ENCODE measurements at places on chromosomes 16 and 17.

- DNase-seq, result no peak
Observed at GRCh38 chr17:43660816-43661493, 767 bp downstream of the MEOX1 start.

- no peak for DNase-seq
Observed at GRCh38 chr16:13503960-13504635, 415.9 kb upstream of the ERCC4 start.

- DNase-seq, result no peak
Observed at GRCh38 chr17:58564243-58564642, 49.8 kb upstream of the MTMR4 start.

GRCh38 chr16:66263168-66263972 is 103.1 kb upstream of the CDH5 start:
- DNase-seq, result no peak

DNA sequence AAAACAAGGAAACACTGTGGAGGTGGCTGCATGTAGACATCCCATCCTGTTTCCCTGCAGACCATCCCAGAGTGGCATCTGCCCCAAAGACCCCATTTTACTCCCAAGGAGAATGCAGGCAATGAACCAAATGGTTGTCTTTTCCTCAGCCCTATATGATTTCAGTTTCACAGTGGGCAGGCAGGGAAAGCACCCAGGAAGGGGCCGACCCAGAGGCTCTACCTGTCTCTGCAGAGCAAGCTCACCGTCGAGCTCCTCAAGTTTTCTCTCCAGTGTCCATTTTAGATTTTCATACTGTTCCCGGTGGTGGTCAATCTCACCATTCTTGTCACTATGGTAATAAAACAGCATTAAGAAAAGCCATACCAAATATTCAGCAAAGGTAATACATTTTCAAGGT is 14.6 kb downstream of the CCDC57 start:
- no peak for DNase-seq

GRCh38 chr16:73846356-73846755 is 450.3 kb upstream of the PSMD7 start:
- no peak for DNase-seq

DNA sequence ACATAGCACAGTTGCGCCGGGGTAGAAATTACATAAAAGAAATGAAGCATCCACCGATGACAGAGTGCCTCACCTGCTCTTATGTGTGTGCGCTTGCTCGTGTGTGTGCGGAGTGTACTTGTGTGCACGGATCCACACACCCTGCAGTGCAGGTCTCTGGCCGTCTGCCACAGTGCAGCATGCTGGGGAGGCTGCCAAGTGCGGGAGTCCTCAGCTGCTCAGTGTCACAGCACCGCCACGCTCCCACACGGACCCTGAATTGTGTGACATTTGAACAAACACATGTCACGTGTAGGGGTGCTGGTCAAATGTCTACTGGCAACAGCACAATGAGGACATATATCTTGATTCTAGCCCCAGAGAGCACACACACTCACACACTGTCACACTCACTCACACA is 243.0 kb upstream of the MYOCD start:
- DNase-seq, result no peak

GRCh38 chr16:57513371-57514102 is 22.8 kb downstream of the CCDC102A start:
- DNase-seq, result no peak

DNA sequence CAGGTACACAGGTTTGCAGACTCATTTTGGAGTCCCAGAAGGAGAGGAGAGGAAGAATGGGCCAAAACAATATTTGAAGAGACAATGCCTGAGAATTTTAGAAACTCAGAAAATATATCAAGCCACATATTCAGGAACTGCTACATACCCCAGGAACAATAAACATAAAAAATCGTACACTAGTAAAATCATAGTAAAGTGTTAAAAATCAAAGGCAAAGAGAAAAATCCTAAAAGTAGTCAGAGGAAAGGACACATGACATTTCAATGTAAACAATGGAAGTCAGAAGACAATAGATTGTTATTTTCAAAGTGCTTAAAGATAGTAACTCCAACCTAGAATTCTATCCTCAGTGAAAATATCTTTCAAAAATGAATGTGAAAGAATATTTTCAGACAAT is 28.5 kb upstream of the NACA2 start:
- DNase-seq, result no peak

GRCh38 chr17:50166518-50167181 is 845 bp downstream of the SGCA start:
- DNase-seq, result no peak

DNA sequence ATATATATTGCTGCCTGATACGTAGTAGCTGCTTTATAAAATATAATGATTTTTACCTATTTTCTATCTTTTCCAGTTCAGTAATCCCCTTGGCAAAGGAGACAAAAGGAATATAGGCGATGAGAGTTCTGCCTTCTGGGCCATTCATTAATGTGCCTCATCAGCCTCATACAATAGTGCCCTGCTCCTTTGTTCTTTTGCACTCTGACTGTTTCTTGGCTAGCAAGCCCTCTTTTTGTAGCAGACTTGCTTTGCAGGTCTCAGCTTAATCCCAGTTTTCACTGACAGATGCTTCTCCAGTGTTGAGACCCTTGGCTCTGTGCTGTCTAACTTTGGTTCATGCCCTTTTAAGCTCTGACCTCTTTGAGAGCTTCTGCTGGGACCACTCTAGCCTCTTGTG is 10.4 kb downstream of the HSD17B2 start:
- DNase-seq, result no peak

- DNase-seq, result no peak
Observed at GRCh38 chr16:57606147-57606846, 22.1 kb upstream of the ADGRG1 start.

GRCh38 chr16:79573884-79574283 is 26.7 kb downstream of the MAF start:
- DNase-seq, result no peak

- no peak for DNase-seq
Observed at GRCh38 chr16:74936902-74937560, 47.9 kb downstream of the WDR59 start.

DNA sequence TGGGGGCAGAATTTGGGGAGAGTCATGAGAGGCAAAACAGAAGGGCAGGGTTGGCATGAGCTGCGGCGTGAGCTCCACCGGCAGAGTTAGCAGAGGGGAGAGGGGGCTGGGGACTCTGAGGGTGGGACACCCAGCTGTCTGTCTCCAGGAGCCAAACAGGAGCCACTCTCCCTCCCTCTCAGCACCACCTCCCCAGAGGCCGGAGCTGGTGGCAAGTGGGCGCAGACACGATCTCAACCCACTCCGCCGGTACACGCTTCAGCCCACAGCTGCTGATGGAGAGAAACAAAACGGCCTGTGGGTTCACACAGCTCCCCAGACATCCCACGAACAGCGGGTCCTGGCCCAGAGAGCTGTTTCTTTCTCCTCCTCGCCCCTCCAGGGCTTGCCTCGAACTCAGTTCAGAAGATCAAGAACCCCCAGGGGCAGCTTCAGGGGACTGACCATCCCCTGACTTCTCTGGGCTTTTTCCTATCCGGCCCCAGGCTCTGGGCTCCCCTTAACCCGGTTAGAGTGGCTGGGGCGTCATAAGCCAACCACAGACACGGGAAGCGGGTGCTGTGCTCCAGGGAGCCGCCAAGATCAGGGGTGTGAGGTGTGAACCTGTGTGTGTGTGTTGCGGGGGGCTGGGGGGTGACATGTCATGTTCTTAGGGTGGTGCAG is 7.6 kb downstream of the RHBDF2 start:
- no peak for DNase-seq

GRCh38 chr17:57035971-57036481 is 49.0 kb upstream of the AKAP1 start:
- no peak for DNase-seq

GRCh38 chr17:2212400-2212981 is 91.1 kb downstream of the SMG6 start:
- DNase-seq, result no peak

- DNase-seq, result no peak
Observed at GRCh38 chr16:13793841-13794409, 126.0 kb upstream of the ERCC4 start.

GRCh38 chr17:50785946-50786570 is 18.7 kb upstream of the ANKRD40CL start:
- DNase-seq, result no peak

- DNase-seq, result no peak
Observed at GRCh38 chr16:28513484-28514181, 7.0 kb upstream of the IL27 start.

GRCh38 chr16:85285681-85286065 is 173.4 kb upstream of the CIBAR2 start:
- no peak for DNase-seq

DNA sequence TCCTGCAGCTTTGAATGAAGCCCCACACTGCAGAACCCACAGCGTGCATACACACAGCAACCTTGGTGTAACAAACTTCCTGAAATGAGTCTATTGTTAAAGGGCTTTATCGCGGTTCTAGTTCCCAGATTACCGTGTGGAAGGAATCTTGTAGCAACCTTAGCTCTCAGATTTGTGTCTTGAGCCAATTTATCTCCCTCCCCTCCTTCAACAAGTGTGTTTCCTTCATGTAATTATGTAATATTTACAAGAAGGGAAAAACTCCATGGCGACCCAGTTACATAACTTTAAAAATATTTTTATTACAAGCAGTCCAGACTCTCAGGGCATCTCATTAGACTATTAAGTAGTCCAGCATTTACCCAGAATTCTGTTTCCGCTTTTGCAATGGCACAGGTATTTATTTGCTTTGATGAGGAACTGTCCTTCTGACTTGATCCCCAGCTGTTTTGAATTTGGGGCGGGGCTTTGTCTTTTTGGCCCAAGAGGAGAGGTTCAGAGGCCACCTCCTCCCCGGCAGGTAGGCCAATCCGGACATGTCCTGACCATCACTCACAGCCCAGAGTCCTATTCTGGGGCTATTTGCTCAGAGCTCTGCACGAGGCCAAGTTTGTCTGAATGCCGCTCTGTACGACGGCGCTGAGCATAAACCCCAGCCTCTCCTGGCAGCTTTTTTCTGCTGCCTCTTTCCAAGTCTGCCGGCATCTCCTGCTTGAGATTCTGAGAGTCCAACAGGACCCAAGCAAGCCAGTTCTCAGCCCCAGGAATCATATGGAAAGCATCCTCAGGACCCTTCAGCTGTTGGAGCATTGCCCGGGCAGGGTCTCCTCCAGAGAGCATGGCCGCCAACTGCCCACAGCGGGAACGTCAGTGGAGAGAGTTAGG is 35.6 kb downstream of the CLEC16A start:
- no peak for DNase-seq

DNA sequence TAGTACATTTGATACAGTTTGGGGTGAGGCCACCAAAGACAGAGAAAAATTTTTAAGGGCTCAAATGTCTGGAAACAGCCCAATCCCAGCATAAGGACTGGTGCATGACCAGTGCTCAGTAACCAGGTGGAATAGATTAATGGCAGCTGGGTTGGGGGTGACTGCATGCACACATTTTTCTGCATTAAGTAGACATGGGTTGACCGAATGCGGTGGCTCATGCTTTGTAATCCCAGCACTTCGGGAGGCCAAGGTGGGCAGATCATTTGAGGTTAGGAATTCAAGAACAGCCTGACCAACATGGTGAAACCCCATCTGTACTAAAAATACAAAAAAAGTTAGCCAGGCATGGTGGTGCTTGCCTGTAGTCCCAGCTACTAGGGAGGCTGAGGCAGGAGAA is 121.1 kb upstream of the HSBP1 start:
- no peak for DNase-seq

GRCh38 chr16:83365166-83365565 is 442.6 kb upstream of the HSBP1 start:
- no peak for DNase-seq

DNA sequence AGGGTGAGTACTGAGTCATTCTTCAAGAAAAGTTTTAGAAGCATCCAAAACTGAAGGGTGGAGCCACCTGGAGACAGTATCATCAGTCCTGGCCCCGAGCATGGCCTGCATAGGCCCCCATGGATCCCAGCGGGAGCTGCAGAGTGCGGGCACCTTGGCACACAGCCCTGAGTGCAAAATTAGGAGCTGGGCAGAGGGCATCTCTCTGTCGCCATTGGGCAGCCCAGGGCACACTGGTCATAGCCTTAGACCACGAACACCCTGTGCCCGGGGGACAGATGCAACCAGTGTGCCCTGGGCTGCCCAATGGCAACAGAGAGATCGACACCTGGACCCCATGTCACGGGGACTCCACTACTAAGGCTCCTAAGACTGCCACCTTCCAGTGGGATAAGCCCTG is 14.6 kb downstream of the MAPT start:
- no peak for DNase-seq

GRCh38 chr17:70863436-70864248 is 694.3 kb downstream of the KCNJ2 start:
- no peak for DNase-seq

DNA sequence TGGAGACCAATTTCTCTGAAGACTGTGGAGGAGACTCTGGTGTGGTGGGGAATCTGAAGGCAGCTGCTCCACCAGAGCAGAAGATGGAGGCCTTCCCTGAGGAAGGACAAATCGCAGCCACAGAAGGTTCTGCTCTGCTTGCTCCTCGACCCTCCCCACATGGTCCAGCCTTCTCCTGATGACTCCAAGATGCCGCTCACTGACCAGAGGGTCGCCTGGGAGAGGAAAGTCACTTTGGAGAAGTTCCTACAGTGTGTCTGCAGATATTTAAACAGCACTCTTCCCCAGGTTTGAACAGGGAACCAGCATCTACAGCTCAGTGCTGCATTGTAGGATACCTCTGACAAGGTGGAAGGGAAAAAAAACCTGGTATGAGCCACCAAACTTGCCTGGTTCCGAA is 21.0 kb upstream of the SUPT4H1 start:
- no peak for DNase-seq

DNA sequence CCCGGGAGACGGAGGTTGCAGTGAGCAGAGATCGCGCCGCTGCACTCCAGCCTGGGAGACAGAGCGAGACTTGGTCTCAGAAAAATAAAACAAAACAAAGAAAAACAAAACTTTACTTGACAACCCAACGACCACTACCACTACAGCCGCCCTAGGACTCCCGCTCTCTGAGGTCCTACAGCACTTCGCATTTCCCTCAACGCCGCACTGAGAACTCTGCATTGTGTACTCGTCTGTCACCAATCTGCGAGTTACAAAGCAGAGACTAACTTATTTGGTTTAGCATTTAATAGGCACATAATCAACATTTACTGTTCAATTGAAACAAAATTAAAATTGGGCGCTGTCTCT is 479 bp upstream of the ZNF207 start:
- DNase-seq, result no peak

GRCh38 chr17:59534583-59534982 is 30.8 kb upstream of the DHX40 start:
- no peak for DNase-seq

DNA sequence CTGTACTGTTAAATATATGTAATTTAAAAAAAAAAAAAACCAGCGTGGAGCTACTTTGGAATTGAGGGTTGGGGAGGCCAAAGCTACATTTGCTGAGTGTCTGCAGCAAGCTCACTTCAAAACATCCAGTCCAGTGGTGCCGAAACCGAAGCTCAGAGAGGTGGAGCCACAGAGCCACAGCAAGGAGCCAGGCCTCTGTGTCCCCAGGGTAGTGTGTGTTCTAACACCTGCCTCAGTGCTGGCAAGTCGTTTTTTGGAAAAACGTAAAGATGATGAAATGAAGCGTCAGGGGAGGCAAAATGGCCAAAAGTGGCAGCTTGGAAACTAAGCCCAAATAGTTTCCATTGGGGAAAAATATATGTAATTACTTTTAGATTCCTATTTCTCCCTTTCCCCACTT is 36.1 kb upstream of the MRC2 start:
- DNase-seq, result no peak

Measured in activated CD4-positive, alpha-beta T cell treated with anti-CD3 and anti-CD28 coated beads for 1 hour (primary cell).